ENCODE measurements at places on chromosomes 4 and X.
A peak's percentile ranks its signal among the peaks of the same experiment; 100 is the strongest.

GRCh38 chrX:110477593-110478228 lies 119.1 kb downstream of the RTL9 start:
- no peak for DNase-seq

- no peak for DNase-seq
Measured at GRCh38 chrX:23333842-23334520, 668 bp upstream of the PTCHD1 start.

GRCh38 chrX:122943918-122944317 lies 240.2 kb upstream of the GRIA3 start:
- DNase-seq: no peak

DNA sequence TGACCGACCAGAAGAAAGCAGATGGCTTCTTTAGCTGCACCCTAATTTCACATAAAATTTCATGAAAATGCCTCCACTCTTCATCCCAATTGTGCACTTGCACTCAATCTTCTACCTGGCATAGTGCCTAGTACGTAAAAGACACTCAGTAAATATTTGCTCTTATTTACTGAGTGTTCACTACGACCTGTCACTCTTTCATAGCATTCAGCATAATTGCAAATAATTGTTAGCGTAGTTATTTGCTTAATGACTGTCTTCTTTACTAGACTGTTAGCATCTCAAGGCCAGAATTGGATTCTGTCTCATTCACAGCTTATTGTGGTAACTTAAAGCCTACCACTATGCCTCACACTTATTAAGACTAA lies 130.2 kb downstream of the ENOX2 start:
- no peak for DNase-seq

DNA sequence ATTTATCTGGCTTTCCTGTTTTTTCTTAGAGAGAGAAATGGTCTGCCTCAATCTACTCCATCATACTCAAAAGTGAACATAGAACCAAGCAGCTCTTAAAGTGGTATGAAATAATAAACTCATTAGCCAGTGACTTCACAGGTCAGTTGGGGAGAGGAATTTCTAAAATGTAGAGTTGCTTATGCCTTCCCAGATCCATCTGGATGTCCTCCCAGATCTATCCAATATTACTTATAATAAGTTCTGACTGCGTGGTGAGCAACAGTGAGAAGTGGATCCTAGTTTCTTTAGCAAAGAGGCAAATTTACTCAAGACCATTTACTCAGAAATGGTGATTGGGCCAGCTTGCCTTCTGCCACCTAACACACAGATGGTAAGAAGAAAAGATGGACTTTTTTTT lies 748.0 kb downstream of the PCDH18 start:
- no peak for DNase-seq

GRCh38 chrX:135639066-135639780 lies 74.2 kb upstream of the CT45A1 start:
- no peak for DNase-seq

- DNase-seq: no peak
Measured at GRCh38 chr4:100804576-100805360, 286.9 kb upstream of the EMCN start.

DNA sequence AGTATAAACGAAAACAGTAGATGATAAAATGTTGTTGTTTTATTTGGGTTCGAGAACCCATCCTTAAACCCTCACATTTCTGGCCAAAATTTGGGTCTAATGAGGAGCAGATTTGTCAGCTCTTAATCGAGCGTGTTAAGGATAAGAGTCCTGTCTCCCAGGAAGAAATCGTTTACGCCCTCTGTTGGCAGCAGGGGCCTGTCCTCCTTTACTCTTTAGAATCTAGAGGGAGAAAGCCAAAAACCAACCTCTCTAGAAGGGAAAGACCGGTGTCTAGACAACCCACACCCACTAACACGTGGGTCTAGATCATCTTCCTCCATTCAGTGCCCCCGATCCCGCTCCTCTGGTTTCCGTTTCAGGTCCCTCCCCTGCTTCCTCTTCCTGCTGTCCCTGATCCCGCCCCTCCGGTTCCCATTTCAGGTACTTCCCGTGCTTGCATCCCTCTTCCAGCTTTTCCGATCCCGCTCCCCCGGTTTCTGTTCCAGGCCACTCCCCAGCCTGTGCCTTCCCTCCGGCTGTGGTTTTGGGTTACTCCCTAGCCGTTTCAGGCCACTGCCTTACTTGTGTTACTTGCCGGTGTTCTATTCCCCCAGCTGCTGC lies 339.1 kb downstream of the PAPSS1 start:
- peak; percentile 72 for DNase-seq

DNA sequence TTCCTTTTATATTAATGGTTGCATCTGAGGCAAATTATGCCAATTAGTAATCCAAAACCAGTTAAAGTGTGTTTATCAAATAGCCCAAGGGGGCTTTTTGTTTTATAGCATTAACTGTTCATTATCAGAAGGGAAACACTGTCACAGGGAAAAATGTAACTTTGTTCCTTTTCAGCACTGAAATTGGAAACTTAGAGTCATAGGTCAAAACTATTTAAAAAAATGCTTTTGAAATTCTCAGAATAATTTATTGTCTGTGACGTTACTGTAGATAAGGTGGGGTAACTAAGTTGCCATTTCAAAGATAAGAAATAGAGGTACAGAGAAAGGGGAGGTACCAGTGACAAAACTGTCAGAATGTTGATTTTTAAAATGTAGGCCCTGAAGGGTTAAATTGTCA lies 129.3 kb downstream of the AKAP4 start:
- no peak for DNase-seq

- DNase-seq: no peak
Measured at GRCh38 chr4:508675-509638, 9.9 kb downstream of the PIGG start.

DNA sequence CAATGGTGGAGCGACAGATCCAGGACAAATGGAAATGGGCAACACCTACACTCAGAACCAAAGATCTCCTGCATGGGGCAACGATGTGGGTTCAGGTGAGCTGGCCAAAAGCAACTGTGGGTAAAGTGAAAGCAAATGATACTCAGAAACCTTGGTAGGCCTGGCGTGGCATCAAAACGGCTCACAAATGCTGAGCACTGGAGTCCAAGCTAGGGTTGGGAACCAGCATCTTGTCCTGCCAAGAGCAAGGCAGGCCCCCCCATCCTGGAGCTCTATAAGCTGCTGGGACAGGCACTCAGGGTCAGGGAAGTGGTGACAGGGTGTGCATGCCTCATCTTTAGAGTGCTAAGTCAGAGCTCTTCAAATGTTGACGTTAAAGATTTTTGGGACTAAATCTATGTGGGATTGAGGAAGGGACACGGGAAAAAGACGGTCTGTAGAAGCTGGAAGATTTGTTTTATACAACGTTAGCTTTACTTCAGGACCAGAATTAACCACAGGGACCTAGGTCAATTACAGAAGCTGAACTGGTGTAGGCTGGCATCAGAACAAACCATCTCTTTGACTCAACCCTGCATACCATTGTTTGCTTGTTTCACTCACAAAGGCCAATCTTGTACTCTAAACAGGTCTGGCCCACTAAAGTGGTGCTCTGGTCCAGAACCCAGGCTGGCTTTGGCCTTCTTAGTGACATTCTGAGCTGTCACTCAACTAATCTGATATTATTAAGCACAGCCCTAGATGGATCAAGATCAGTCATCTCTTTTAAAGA lies 10.7 kb downstream of the ATP8A1 start:
- no peak for DNase-seq

- no peak for DNase-seq
Measured at GRCh38 chrX:37677765-37678164, 7.8 kb upstream of the XK start.

- DNase-seq: no peak
Measured at GRCh38 chr4:156193800-156194199, 240.1 kb upstream of the CTSO start.

GRCh38 chrX:124530803-124531202 lies 184.4 kb downstream of the SH2D1A start:
- DNase-seq: no peak

DNA sequence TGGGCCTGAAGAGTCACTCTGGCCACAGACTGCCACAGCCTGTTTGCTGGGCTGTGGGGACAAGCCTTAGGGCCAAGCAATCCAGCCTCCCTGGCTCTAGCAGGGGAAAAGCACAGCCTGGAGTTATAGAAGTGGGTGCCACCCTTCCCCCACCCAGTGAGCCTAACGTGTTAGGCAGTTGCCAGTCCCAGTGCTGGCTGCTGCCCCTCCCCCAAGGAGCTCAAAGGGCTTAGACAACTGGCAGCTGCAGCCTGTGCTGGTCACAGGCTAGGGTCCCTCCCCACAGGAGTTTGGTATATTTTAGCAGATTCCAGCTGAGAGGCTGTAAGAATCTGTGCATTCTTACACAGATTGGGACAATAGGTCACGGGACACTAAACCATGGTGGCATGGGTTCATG lies 370.3 kb upstream of the FGF16 start:
- no peak for DNase-seq

- no peak for DNase-seq
Measured at GRCh38 chr4:147651563-147651962, 32.4 kb downstream of the PRMT9 start.

DNA sequence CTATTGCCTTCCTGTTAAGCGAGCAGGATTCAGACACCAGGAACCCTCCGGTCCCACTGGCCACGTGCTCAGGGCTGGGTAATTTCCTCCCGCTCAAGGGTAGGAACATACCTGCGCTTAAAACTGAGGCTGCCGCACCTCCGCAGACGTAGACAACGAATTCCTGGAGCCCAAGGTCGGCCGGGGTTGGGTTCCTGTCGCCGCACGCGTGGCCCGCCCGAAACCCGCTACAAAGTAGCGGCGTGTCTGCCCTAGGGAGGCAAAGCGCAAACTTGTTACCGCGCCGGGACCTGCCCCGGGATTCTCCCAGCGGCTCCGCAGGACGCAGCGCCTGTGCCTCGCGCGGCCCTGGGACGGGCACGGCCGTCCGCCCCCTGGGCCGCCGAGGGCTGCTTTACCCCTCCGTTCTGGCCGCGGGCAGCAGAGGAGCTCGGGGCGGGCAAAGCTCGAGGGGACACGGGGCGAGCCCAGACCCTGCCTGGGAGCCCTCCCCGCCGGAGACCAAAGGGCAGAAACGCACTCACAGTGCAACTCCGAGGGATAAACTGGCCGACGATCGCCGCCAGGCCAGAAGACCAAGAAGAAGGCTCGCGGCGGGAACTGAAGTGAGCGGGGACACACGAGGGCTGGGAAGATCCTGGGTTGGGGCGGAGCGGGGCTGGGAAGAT lies at the start of gene ERVMER34-1:
ERVMER34-1 (minus strand) TSS at position 607 of the 668 bp plus-strand sequence. CDS start 5,905 bp downstream, outside the sequence.
- DNase-seq: no peak

DNA sequence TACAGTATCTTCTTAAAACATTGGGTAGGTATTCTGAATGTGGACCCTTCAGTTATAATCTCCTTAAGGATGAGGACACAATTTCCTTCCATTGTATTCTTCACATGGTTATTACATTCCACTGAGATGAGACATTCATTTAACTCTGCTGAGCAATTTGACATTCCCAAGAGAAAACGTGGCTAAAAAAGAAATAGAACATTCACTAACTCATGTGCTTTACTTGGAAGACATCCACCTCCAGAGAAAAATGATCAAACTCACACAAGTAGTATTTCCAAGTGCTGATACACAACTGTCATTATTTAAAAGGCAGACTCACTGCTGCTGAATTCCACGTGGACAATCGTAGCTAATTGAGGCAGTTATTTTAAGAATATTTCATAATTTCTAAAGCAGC lies 227.9 kb upstream of the ANKRD50 start:
- DNase-seq: no peak

GRCh38 chr4:147312376-147313046 lies 168.4 kb upstream of the EDNRA start:
- no peak for DNase-seq

GRCh38 chr4:7980036-7980435 lies 40.4 kb upstream of the AFAP1 start:
- DNase-seq: no peak

- DNase-seq: no peak
Measured at GRCh38 chr4:186942758-186943377, 219.2 kb upstream of the FAT1 start.

DNA sequence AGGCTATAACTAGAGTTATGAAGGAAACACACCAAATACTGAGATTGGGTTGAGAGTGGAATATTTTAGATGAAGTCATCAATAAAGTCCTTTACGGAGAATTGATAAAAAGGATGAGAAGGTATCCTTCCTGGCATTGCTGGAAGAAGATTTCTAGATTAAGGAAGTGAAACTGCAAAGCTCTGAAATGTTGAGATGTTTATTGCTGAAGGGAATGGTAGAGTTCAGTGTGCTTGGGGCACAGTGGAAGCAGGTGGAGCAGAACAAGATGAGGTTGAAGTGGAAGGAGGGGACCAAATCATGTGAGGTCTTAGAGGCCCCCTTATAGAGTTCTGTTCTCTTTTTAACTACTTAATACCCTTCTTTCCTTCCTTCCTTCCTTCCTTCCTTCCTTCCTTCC lies 848.5 kb downstream of the RAB28 start:
- DNase-seq: no peak

- DNase-seq: no peak
Measured at GRCh38 chr4:40185830-40186664, 10.8 kb upstream of the RHOH start.

GRCh38 chr4:25632135-25632534 lies 23.5 kb upstream of the SLC34A2 start:
- no peak for DNase-seq

DNA sequence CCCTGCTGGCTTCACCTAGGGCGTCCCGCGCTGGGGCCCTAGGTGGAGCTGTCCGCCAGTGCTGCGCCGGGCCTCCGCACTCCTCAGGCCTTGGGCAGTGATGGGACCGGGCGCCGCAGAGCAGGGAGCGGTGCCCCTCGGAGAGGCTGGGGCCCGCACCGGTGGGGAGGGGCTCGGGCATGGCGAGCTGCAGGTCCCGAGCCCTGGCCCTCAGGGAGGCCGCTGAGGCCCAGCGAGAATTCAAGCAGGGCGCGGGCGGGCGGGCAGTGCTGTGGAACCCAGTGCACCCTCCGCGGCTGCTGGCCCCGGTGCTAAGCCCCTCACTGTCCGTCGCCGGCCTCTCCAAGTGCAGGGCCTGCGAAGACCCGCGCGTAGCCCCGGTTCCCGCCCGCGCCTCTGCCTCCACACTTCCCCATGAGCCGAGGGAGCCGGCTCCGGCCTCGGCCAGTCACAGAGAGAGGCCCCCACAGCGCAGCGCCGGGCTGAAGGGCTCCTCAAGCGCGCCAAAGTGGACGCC lies 565.1 kb upstream of the NDST4 start:
- DNase-seq: peak; percentile 74
